ENCODE measurements at places on chromosomes 12 and 14.

- DNase-seq, result no peak
Observed at GRCh38 chr12:89857652-89858274, 149.1 kb upstream of the ATP2B1 start.

- DNase-seq, result no peak
Observed at GRCh38 chr14:24712374-24712773, 78.4 kb upstream of the GZMB start.

DNA sequence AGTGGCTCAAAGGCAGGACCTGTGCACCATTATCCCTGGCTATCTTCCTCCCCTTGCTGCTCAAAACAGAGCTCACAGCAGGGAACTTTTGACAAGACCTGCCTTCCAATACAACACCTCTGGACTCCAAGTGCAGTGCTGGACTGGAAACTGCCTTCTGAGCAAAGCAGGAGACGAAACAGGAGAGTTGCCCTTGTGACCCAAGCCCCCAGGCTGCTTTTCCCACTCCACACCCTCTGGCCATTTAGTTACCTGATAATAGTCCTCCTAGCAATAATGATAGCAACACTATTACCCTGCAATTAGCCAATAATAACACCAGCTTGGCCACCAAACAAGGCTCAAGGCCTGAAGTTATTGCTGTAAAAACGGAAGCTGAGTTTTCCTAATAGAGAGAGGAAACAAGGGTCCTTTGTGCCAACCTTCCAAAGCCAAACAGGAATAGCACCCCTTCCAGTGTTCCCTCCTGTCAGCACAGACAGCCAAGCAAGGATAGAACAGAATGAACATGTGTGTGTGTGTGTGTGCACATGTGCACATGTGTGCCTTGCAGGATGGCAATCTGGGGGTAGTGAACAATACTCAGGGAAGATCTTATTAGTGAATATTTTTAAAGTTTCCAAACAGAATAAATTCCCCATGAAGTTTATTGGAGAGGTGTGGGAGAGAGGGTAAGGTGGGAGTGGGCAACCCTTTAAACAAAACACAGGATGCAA is 9.2 kb upstream of the KRT73 start:
- no peak for DNase-seq

DNA sequence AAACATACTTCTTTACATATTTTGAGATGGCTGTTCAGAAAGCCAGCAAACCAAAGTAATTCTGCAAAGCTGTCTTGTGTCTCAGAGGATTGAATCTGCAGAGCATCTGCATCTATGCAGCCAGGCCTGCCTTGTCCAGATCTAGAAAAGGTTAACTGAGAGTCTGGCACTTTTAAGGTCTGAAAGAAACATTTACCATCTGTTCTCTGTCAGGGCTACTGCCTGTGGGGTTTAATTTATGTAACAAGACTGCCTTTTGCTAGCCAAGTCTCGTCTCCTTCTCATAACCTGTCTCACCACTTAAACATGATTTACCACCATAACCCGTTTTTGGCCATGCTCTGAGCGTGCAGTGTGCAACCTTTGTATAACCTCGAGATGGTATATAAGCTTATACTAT is 194.2 kb downstream of the SYT10 start:
- no peak for DNase-seq

DNA sequence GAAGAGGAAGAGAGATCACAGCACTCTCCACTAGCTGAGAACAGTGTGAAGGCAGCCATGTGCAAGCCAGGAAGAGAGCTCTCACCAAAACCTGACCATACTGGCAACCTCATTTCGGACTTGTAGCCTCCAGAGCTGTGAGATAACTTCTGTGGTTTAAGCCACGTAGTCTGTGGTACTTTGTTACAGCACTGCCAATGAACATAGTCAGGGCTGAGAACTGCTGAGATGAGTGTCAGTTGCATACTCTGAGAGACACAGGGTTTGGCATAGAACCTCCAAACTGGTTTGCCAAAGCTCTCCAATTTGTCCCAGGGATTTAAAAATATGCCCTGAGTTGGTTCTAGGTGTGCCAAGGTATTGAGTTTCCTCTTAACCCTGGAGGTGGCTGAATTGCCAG is 218.6 kb downstream of the ATP23 start:
- no peak for DNase-seq

- DNase-seq, result no peak
Observed at GRCh38 chr12:42507081-42507480, 82.5 kb downstream of the PRICKLE1 start.

- DNase-seq, result no peak
Observed at GRCh38 chr14:92906420-92906819, 16.5 kb upstream of the CHGA start.

- DNase-seq, result no peak
Observed at GRCh38 chr12:87439990-87440827, 589.0 kb downstream of the C12orf50 start.

GRCh38 chr14:68464711-68465110 is 328.2 kb downstream of the ZFP36L1 start:
- DNase-seq, result no peak

GRCh38 chr12:11836282-11837151 is 187.0 kb downstream of the ETV6 start:
- DNase-seq, result no peak

- no peak for DNase-seq
Observed at GRCh38 chr12:132899033-132899432, 11.6 kb upstream of the CHFR start.

DNA sequence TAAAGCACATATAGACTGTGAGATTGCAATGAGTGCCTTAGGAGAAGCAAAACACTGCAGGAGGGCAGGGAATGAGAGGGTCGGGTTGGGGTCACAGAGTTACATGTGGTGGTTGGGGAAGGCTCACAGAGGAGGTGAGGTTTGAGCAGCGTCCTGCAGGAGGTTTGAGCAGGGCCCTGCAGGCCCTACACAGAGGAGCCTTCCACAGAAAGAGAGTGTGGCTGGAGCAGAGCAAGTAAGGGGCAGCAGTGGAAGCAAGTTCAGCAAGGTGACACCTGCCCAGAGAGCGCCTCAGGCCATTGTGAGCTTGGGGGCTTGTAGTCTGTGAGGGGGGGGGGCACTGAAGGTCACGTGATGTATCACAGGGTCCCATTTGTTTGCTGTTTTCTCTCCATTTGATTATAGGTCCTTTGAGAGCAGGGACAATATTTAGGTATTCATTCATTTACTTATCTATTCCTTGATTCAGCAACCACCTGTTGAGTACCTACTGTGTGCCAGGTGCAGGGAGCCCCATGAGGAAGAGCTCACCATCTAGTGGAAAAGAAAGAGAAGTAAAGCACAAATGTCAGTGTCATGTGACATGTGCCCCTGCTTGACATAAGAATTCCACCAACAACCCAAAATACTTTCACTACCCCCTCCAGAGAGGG is 56.6 kb downstream of the GALNT16 start:
- no peak for DNase-seq

DNA sequence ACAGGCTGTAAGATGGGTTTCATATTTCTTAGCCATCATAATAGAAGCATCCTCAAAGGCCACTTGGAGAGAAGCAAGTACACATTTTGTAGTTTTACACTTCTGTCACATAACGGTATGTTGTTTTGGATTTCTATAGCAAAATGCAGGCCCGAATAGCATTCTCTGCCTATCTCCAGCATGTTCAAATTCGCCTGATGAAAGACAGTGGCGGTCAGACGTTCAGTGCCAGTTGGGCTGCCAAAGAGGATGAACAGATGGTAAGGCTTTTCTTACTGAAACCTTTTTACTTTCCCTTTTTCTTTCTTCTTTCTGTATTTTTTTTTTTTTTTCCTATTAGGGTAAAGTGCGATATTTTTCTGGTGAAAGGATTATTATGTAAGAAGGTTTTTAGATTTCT is 110.5 kb downstream of the TTLL5 start:
- no peak for DNase-seq

- no peak for DNase-seq
Observed at GRCh38 chr12:1852076-1852475, 31.7 kb downstream of the LRTM2 start.

DNA sequence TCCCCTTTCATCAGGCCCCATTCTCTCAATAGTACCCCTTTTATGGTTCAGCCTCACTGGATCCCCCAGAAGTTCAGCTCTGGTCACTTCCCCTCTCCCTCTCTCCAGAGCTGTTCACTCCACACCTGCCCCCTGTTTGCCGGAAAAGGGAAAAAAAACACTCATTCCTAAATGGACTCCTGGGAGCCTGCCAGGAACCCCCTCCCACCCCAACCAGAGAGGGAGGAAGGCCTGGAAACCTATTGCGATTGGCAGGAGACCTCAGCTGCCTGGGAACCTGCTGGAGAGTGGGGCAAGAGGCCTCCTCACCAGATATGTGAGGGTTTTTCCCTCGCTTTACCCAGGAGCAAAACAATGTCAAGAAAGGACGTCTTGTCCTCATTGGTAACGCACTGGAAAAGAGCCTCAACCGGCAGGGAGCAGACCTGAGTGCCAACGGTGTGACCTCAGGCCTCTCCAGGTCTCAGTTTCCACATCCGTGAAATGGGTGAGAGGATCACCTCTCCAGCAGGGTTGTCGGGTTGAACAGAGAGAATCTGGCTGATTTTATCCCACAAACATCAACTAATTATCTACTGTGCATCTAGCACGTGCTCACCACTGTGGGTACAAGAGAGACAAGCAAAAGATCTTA is 4.6 kb downstream of the DTX1 start:
- no peak for DNase-seq

DNA sequence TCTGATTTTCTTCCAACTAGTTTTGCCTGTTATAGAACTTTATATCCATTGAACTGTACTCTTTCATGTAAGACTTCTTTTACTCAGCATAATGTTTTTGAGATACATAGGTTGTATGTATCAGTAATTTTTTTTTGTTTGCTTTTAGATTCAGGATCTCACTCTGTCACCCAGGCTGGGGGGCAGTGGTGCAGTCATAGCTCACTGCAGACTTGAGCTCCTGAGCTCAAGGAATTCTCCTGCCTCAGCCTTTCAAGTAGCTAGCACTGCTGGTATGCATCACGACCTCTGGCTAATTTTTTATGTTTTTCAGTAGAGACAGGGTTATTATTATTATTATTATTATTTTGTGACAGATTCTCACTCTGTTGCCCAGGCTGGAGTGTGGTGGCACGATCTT is 65.0 kb upstream of the DDHD1 start:
- no peak for DNase-seq

DNA sequence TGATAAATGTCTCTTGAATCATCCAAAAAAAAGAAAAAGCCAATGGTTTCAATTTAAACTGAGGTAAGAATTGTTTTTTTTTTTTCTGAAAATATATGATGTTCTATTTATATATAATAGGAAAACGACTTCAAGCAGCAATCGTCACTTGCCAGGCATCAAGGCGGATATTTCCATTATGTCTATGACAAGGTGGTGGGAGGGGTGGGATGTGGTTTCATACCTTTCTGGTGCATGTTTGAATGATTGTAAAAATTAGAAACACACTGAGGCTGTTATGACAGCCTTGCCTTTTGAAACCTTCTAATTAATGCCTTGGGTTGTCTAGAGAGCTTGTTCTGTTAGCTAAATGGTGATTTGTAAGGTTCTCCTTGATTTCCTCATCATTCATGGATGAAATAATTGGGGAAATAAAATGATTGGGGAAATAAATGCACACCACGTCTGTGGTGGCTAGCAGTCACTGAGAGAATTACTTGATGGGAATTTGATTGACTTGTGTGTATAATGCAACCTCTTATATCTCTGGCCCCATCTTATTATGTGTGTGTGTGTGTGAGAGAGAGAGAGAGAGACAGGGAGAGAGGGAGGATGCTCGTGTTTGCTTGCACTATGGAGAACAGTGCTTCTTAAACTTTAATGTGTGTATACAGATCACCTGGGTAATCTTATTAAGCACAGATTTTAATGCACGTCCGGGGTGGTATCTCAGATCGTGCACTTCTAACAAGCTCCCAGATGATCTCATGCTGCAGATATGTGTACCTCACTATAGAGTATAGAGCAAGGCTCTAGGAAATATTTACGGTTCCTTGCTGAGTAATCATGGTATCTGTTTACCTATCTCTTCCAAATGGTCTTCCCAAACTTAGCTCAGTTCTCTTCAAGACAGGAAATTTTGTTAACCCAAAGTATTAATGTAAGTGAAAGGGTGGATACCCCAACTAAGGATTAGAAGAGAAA is 502.6 kb downstream of the DIO2 start:
- DNase-seq, result no peak

- DNase-seq, result no peak
Observed at GRCh38 chr12:116135209-116135930, 142.1 kb downstream of the MED13L start.

DNA sequence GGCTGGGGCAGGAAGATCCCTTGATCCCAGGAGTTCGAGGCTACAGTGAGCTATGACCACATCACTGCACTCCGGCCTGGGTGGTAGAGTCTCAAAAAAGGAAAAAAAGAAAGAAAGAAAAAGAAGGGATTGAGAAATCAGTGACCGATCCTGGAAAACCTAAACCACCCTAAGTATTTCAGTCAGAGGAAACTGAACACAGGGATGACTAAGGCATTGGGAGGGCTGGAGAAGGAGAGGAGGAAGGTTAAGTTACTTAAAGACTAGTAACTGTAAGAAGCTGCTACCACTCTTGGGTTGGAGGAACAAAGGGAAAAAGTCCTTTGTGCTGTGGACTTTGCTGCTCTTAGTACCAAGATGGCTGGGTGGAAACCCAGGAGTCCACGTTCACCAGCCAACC is 10.6 kb downstream of the HHIPL1 start:
- DNase-seq, result no peak

DNA sequence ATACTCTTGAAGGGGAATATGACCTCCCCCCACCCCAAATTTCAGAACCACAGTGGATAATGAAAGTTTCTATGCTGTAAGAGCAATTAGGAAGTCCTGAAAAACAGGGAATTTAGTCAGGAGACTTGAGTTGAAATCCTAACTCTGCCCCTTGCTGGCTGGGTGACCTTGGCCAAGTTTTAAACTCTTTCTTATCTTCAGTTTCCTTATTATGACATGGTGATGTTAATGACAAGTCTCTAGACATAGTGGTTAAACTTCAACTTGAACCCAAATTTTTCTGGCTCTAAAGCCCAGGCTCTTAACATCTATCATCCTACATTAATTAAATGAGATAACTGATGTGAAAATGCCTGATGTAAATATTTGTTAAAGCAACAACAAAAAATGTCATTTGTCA is 325.9 kb downstream of the APAF1 start:
- no peak for DNase-seq

- no peak for DNase-seq
Observed at GRCh38 chr12:90407841-90408240, 547.1 kb downstream of the CCER1 start.

- no peak for DNase-seq
Observed at GRCh38 chr14:70098250-70098809, 90.4 kb downstream of the SLC8A3 start.

DNA sequence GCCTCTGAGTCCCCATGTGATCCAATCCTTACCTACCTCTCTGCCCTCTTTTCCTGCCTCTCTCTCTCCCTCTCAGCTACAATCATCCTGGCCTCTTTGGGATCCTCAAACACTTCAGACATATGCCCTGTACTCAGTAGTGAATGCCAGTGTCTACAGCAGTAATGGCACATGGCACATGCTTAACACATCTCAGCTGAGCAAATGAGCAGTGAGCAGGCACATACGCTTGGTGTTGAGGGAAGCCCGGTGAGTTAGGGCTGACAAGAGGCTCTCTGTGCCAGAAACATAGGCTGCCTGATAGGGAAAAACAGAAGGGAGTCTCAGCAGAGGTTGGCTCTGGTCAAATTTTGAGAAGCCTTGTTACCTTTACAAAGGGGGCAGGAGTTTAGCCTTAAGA is 409.1 kb downstream of the TMEM132D start:
- DNase-seq, result no peak

All from nephron progenitor cell (in vitro differentiated cells).